ENCODE measurements at places on chromosomes 6 and 20. TPM values are rescaled to one million over a fixed set of nuclear protein-coding genes. Genes with fewer than 3 reads are reported as not detected.

- no peak for DNase-seq
These were observed 2.9 kb upstream of the BCAS1 start for GRCh38 chr20:54073288-54073687.

DNA sequence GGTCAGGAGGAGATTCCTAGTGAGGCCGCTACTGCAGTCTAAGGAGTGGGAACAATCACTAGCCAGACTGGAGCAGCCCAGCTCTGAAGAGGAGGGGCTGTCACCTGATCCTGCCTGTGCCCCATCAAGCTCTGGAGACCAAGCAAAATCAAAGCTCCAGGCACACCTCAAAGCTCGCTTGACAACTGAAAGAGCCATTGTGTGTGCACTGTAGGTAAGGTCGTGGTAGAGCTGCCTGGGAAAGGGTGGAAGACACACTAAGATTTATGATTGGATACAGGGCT, 58.2 kb downstream of the CSE1L start:
- DNase-seq = peak; percentile 78

- DNase-seq = no peak
These were observed 8.7 kb upstream of the RPS21 start for GRCh38 chr20:62378215-62378614.

DNA sequence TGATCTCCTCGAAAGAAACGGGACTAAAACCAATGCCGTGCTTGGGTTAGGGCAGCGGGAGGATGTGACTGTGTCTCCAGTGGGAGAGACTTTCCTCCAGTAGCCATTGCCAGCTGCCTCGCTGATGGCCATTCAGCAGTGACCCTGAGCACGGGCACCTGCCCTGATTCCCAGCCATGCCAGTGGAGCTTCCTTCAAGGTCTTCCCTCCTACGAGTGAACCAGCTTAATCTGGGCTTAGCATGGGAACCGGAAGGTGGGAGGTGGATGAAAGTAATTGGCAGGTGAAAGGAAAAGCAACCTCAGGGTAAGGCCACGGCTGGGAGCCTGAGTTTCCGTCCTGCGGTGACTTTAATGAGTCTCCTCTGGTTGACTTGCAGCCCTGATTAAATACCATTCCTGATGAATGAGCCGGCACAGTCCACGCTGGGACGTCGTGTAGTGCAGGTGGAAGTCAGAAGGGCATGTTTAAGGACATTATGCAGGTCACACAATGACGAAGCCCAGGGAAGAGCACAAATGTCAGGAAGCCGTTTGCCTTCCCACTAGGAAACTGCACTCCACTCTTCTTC, 813.5 kb downstream of the QKI start:
- DNase-seq = no peak

DNA sequence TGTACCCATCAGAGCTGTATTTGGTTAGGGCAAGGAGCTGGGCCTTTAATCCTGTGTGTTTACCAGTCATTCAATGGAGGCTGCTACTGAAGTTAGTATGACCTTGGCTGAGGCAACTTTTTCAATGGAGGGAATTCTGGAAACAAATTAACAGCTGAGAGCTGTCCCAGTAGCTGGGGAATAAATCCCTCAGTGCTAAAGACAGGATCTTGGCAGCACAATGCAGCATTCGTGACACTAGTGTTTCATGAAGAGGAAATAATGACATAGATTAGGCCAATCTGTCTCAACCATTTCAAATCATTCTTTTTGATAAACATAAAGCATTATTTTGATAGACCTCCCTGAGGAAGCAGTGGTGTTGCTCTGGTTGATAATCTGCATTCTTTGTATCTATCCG, 42.9 kb downstream of the GRM1 start:
- no peak for DNase-seq

- DNase-seq = no peak
These were observed 39.8 kb downstream of the PRR18 start for GRCh38 chr6:166268431-166268830.

GRCh38 chr6:155968921-155969320, 513.3 kb upstream of the NOX3 start:
- DNase-seq = no peak

GRCh38 chr6:170012037-170012330, 260.6 kb downstream of the ERMARD start:
- DNase-seq = no peak

DNA sequence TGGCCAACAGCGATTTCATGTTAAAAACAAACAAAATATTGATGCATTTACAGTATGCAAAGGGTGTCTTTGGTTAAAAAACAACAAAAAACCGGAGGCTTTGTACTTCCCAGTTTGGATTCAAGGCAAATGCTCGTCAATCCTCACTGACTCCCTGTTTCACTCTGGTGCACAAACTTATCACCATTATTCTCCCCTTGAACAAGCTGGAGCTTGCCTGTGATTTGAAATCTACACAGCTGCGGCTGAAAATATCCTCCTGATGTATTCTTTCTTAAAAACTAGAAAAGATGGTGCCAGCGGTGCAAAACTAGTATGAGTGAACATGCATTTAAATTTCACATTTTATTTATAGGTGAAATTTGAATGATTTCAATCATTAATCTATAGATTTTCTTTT, 3.3 kb downstream of the PERP start:
- DNase-seq = no peak

- DNase-seq = no peak
These were observed 29.1 kb downstream of the ARHGAP40 start for GRCh38 chr20:38630727-38631126.

DNA sequence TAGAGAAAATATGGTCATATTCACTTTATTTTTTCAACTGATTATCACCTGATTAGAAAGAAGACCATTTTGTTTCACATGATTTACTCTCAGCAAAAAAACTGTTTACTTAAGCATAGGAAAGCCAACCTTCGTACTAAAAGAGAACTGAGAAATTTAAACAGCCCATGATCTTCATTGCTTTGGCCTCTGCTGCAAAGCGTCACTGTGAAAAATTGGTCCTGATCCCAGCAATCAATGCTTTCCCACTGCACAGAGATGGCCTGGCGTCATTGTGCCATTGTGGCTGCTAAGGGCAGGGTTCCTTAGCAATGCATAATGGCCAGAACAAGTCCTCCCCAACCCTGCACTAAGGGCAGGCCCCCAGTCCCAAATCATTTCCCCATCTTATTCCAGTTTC, 19.9 kb upstream of the THEMIS start:
- no peak for DNase-seq

DNA sequence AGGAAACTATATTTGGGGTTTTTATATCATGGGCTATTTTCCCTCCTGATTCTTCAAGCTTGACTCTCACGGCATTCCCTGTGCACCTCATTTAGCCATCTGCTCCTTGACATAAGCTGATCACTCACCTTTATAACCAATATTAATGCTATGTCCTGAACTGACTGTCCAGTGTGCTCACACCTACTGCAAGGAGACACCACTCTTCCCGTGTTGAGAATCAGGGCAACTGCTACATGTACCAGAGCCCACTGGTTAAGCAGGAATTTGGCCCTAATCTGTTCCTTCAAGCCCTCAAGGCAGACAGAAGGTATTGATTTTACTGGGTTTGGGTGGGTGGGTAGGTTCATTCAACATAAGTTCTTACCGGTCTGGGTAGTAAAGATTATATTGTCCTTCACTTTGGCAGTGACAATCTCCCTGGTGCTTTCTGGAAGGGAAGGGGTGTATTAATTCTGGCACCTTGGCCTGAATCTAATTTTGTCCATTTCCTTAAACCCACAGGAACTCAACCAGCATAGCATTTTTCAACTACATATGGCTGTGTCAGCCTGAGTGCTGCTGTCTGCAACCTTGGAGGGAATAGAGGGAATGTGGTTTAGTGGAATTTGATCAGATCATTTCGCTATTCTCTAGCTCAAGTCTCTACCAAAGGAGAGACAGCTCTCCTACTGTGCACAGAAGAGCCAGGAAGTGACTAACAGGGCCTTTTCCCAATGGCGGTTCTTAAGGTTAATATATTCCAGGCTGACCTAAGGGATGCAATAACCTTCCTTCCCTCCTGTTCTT, 293.2 kb downstream of the BTBD9 start:
- DNase-seq = no peak

DNA sequence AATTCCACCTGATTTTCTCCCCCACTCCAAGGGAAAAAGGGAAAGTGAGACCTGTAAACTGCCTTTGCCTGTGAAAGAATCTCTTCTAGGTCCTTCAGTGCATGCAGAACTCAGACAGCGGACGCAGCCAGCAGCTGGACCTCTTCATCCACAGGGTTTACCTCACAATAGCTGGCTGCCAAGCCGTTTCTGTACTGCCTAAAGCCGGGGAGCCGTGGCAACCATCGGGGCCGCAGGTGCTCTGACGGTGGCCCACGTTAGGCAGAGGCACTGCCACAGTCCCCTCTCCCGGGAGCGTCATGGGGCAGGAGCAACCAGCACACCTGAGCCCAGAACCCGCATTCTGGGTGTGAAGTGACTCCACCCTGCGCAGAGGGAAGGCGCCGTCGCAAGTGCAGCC, 206.1 kb downstream of the TTLL2 start:
- DNase-seq = no peak

DNA sequence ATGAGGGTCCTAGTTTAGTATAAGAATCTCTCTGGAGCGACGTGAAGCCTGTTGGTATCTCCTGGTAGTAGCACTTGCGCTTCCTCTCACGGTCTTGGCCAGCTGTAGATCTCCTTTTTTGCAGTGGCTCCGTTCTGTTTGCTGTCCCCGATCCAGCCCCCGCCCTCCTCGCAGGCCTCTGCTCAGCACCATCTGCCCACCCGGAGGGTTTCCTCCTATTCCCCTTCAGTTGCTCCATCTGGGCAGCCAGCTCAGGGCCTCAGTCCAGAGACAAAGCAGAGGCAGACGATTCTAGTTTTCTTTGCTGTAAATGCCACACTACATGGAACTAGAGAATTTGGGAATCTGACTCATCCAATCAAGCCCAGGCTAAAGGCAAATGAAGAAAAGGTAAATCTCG, 126.6 kb downstream of the TIAM2 start:
- DNase-seq = peak; percentile 17

- DNase-seq = no peak
These were observed 191.1 kb upstream of the CCN2 start for GRCh38 chr6:132142308-132142707.

- no peak for DNase-seq
These were observed 8.6 kb downstream of the PNLDC1 start for GRCh38 chr6:159808647-159809046.

DNA sequence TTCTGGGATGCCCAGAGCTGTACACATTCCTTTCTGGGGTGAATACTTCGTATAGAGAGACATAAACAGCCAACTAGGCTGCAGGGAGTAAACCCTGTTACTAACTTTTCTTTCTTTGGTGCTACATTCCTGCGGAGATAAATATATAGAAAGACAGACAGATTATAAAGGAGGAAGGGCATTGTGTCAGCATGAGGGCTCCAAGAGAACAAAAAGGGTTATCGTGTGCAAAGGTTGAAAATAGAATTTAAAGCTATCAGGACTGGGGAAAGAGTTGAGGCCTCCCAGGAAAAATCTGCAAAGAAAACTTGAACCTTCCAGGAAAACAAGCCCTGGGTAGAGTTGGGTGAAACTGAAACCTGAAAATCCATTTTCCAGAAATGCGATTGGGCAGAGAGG, 68.0 kb downstream of the TMEM170B start:
- no peak for DNase-seq

DNA sequence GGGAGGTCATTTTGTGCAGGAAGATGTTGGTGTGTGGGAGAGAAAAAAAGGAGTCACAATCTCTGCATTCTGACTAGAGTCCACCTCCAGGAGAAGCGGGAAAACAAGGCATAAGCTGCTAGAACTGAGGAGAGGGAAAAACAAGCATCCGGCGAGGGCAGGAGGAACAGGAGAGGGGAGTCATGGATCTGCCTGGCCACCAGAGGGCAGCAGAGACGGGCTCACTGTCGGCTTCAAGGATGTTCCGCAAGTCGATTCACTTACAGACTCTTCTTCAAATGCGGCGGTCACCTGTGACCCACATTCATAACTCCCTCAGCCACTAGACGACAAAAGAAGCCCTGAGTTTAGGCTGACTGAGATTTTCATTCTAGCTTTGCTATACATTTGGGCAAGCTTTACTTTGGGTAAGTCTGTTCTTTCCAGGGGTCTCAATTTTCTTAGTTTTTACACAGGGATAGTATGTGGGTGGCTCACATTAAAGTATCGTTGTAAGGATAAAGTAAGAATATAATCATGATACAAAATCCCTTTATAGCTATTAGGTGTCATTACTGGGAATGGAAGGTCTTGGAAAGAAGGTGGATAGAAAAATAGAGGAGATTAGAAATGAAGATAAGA, 6.6 kb upstream of the BTNL2 start:
- peak; percentile 85 for DNase-seq

GRCh38 chr6:65537600-65537999, 169.4 kb downstream of the EYS start:
- DNase-seq = no peak

- no peak for DNase-seq
These were observed 146.3 kb upstream of the MAFB start for GRCh38 chr20:40835321-40835720.

DNA sequence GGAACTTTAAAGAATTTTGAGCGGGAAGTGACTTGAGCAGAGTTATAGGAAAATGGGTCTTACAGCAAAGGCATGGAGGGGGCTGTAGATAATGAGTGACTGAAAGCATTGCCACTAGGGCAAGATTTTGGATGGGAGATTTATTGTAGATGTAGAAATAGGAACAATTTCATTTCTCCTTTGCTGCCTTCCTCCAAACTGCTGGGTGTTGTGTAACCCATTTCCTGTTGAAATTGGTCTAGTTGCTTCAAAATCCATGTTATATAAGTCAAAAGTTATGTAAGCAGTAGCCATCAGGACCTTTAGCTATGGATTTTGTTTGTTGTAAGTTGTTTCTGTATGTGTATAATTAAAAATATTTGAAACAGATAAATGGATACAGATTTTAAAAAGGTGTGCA, 11.1 kb downstream of the YWHAB start:
- no peak for DNase-seq

DNA sequence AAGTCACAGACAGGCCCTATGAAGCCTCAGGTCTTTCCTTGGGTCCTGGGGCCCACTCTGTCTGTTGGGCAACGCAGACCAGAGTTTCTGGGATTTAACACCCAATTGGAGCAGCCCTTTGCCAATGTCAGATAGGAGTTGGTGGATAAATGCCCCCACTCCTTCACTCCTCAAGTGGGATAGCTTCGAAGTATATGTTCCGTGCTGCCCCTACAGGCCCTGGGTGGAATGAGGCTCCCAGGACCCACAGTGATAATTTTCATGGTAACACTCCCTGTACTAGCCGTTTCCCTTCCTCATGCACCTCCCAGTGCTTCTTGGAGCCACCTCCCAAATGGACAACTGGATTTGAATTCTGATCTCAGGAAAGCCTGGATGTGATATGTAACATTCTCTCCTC, 145.4 kb downstream of the FOXA2 start:
- DNase-seq = no peak

Gene PDE10A
- 0.82 TPM for polyA plus RNA-seq

Gene RIMS4
- 2.0 TPM for polyA plus RNA-seq

Gene SIRPD
- not detected for polyA plus RNA-seq

Gene HNF4A
- polyA plus RNA-seq = not detected

Gene CLDN20
- polyA plus RNA-seq = 0.19 TPM

Measured in cardiac muscle cell (in vitro differentiated cells and primary cell).